Uterine smooth muscle cell (primary cell): ENCODE measurements at places on chromosomes 6 and 20. TPM values are rescaled to one million over a fixed set of nuclear protein-coding genes. Genes with fewer than 3 reads are reported as not detected.

The EMILIN3 gene
- total RNA-seq, result under 0.01 TPM in 1 of 2 replicates, not detected in the other

The HCRTR2 gene
- not detected in 2 replicates for total RNA-seq

The RIMS4 gene
- 0.12 TPM in 1 of 2 replicates, not detected in the other for total RNA-seq

The ENPP1 gene
- total RNA-seq, result 17.4 and 31.9 TPM in 2 replicates

The COL9A1 gene
- not detected in 2 replicates for total RNA-seq

The COX4I2 gene
- total RNA-seq, result not detected in 2 replicates

The TRIM10 gene
- total RNA-seq, result 0.12 TPM in 1 of 2 replicates, not detected in the other

The SLC26A8 gene
- not detected in 2 replicates for total RNA-seq

The SYCP2L gene
- total RNA-seq, result not detected in 2 replicates

The HLA-DRB1 gene
- not detected in 2 replicates for total RNA-seq

The MACROD2 gene
- total RNA-seq, result 0.66 and 3.6 TPM in 2 replicates

The TNXB gene
- total RNA-seq, result 5.9 and 6.7 TPM in 2 replicates

The NT5DC1 gene
- 4.3 and 6.2 TPM in 2 replicates for total RNA-seq

The MYCT1 gene
- under 0.01 and 0.11 TPM in 2 replicates for total RNA-seq

The ATP9A gene
- 13.9 and 30.9 TPM in 2 replicates for total RNA-seq

The C20orf141 gene
- total RNA-seq, result not detected in 2 replicates

The ZKSCAN4 gene
- 5.4 and 6.0 TPM in 2 replicates for total RNA-seq

The ANKRD66 gene
- total RNA-seq, result not detected in 2 replicates

The LAMA5 gene
- 25.2 and 68.2 TPM in 2 replicates for total RNA-seq

The NOX3 gene
- not detected in 2 replicates for total RNA-seq

The FUT9 gene
- under 0.01 TPM in 1 of 2 replicates, not detected in the other for total RNA-seq
